Coronary artery (tissue), 2 donors: ENCODE measurements at places on chromosomes 1 and 21.

GRCh38 chr1:212621949-212622305 lies 13.4 kb downstream of the ATF3 start:
- no peak for DNase-seq

DNA sequence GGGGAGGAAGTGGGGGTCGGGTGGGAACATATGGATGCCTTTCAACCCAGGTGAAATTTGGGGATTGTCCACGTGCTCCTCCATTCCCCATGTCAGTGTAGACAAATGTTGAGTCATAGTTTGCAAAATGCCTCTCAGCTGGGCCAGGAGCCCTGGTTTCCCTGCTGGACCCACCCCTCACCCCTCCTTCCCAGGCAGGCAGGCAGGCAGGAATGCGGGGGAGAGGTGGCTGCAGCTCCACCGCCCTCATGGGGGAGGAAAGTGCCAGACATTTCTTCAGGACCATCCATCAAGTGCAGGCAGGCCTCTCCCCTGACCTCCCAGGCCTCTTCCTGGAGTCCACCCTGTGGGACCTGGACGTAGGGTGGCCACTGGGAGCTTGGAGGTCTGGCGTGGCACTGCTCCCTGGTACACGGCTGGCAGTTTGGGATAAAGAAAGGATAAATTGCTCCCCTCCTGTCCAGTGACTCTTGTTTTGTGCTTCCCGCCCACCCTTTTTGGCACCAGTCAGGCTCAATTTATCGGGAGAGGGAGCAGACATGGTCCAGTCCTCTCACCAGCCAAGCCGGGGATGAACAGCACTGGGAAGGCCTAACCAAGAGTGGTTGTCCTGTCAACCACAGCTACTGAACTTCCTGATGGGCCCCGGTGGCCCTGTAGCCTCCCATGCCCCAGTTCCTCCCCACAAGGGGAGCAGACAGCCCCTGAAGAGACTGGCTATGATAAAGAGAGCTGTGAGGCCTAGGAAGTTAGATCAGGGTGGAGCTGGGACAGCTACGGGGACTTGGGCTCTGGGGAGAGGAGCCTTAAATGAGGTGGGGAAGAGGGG lies 18.9 kb downstream of the NPR1 start:
- DNase-seq = peak; percentile 82

DNA sequence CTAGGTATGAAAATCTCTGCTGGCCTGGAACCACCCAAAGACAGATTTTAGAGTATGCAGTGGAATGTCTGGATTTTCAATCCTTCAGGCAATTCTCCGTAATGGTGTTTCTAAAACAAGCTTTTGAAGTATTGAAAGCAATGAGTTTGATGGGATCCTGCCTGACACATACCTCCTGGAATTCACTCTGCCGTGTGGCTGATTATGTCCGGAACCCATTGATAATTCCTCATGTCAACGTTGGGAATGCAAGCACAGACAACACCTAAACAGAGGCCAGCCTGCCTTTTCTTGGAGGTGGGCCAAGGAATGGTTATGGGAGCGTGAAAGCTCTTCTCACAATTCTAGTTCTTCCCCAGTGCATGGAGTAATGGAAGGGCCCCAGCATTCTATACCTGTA lies 168.9 kb upstream of the HMCN1 start:
- DNase-seq = no peak

- no peak for DNase-seq
Observed at GRCh38 chr1:172826096-172826741, 167.3 kb downstream of the FASLG start.

DNA sequence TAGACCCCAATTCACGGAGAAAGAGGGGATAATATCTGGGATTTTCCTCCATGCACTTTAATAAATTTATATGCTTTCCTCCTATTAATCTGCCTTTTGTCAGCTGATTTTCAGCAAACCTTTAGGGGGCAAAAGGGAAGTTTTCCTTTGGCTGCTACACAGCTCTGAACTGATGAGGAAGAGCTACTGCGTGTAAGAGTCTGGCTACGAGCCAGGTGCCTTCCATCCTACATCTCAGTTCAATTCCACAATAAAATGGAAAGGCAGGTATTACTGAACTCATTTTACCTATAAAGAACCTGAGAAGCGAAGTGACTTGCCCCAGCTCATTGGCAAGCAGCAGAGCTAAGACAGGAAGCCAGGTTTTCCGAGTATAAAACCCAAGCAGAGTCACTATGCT lies 28.3 kb upstream of the ZNF326 start:
- no peak for DNase-seq

- DNase-seq = peak; percentile 89
Observed at GRCh38 chr1:116375887-116376728, 3.1 kb downstream of the ATP1A1 start.

- no peak for DNase-seq
Observed at GRCh38 chr1:166119471-166119965, 47.3 kb downstream of the FAM78B start.
